Stimulated activated CD4-positive, alpha-beta T cell treated with anti-CD3 and anti-CD28 coated beads, Interleukin-2, amount 100 ng/mL, for 24 hours (primary cell): ENCODE measurements at places on chromosomes 4 and X.

DNA sequence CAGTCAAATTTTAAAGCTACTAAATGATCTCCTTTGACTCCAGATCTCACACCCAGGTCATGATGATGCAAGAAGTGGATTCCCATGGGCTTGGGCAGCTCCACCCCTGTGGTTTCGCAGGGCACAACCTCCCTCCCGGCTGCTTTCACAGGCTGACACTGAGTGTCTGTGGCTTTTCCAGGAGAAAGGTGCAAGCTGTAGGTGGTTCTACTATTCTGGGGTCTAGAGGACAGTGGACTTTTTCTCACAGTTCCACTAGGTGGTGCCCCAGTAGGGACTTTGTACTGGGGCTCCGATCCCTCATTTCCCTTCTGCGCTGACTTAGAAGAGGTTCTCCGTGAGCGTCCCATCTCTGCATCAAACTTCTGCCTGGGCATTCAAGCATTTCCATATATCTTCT, 845.2 kb downstream of the PCDH18 start:
- DNase-seq = no peak

- DNase-seq = peak; percentile 19
These were observed 6.0 kb downstream of the SMAD1 start for GRCh38 chr4:145487631-145488030.

DNA sequence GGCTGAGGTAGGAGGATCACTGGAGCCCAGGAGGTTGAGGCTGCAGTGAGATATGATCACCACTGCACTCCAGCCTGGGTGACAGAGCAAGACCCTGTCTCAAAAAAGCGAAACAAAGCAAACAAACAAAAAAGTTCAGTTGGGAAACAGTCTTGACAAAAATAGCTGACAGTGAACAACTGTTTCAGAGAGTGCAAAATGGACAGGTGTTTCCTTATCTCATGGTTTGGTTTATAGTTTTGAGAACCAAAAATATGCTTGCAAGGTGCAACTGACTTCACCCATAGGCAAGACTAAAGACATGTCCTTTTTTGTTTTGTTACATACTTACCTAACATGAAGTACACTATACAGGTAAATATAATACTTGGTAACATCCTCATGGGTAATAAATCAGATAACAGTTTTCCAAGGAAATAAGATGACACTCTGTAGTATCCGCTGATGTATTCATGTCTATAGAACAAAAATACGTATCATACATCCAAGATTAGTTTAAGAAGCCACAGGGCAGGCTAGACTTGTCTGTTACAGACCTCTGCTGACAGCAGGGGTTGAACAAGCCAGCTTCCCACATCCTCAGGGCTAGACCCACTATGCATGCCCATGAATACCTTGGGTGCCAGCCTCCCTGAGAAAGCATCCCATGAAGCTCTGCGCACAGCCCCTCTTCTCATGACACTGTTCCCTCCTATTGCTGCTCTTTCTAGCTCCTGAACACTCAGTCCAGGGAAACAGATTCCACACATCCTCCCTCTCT, 59.3 kb downstream of the ABCG2 start:
- DNase-seq = no peak

DNA sequence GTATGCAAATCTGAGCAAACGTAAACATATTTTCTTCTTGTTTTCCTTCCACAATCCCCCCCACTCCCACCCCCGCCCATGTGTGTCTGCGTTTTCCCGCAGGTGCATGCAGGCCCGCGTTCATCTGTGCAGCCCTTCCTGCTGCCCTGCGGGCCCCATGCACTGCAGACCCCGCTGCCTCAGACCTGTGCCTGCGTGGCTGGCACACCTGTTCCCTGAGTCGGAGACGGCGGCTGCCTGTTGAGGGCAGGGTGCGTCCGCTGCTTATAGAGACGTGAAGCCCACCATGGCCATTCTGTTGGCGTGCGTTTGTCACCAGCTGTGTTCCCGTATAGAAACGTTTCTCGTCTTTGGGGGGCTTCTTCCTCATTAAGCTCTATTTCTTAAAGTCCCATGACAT, 51.5 kb downstream of the PCGF3 start:
- DNase-seq = no peak

DNA sequence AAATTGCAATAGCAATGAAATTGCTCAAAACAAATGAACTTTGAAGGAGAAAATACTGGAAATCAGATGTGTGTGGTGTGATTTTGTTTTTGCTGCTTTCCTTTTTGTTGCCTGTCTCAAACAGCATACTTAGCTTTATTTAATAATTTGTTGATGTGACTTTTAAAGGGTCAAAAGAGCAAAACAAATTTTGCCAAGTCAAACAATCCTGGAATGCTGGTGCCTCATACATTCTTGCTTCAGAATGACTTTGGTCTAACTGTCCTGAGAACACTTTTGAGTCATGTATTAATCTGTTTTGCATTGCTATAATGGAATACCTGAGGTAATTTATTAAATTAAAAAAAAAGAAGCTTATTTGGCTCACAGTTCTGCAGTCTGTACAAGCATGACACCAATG, 3.4 kb downstream of the PF4V1 start:
- DNase-seq = no peak
